H9 (cell line): ENCODE measurements at places on chromosomes 4 and X.

DNA sequence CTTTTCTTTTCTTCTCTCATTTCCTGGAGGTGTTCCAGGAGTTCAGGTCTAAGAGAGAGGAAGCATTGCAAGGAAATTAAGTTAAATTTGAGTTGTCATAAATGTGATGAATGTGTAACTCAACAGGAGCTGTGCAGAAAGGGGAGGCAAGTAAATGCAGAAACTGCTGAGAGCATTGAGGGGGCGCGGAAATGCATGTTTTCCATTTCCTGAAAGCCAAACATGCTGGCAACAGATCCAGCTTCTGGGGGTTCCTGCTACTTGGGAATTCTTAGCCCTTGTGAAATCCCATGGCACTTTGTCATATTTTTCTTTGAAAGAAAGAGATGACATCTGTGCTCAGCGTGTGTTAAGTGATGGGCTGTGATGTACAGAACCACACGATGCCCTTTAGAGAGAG lies 33.8 kb upstream of the NAP1L5 start:
- no peak overlapping the region for H3K27ac ChIP-seq
- DNase-seq: no peak
- no peaks in the 10 kb centered on the region for H3K27me3 ChIP-seq
- no peak overlapping the region for H3K4me3 ChIP-seq
- no peaks in the 10 kb centered on the region for H3K4me1 ChIP-seq

GRCh38 chr4:136706942-136707341 lies 825.4 kb downstream of the PCDH18 start:
- H3K4me3 ChIP-seq: no peak overlapping the region
- no peaks in the 10 kb centered on the region for H3K27me3 ChIP-seq
- DNase-seq: no peak

DNA sequence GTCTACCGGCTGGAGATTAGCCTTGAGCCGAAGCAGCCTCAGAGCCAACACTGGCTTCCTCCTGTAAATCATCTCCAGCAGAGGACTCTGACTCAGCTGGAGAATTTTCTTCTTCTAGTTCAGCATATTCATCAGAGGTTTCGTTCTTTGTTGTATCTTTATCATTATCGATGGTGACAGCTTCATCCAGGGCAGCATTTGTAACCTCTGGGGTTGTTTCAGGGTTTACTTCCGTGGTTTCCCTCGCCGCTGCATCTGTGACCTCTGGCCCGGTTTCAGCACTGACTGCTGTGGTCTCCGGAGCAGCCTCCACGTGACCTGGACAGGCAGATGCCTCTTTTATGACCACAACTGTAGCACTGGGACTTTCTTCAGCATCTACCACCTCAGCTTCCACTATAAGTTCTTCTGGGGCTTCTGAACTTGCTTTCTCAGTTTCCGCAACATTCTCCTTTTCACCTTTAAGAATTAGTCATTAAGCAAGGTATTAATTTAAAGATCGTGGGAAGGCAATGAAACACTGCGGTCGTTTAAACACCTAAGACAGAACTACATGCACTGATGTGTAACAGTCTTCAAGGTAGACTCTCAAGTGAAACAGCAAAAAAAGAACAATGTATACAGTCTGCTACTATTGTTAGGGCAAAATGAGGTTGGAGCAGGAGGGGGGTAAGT lies 13.3 kb downstream of the MGARP start:
- H3K4me3 ChIP-seq: no peak overlapping the region
- no peaks in the 10 kb centered on the region for H3K27me3 ChIP-seq
- H3K27ac ChIP-seq: no peak overlapping the region
- H3K4me1 ChIP-seq: no peaks in the 10 kb centered on the region; the same call in 1 of the 2 replicates
- DNase-seq: peak; percentile 46
- H3K36me3 ChIP-seq: no peaks in the 10 kb centered on the region

- no peak for DNase-seq
- no peak overlapping the region for H3K27ac ChIP-seq
- H3K27me3 ChIP-seq: no peaks in the 10 kb centered on the region
- H3K36me3 ChIP-seq: no peaks in the 10 kb centered on the region
- H3K4me1 ChIP-seq: peaks cover 5% of the 10 kb centered on the region; the same call in 1 of the 2 replicates
- H3K4me3 ChIP-seq: no peak overlapping the region
Measured at GRCh38 chr4:138312536-138312911, 70.4 kb upstream of the SLC7A11 start.

GRCh38 chrX:153537526-153538295 lies 20.3 kb downstream of the ATP2B3 start:
- DNase-seq: no peak
- no peaks in the 10 kb centered on the region for H3K27me3 ChIP-seq
- H3K36me3 ChIP-seq: peaks cover 3% of the 10 kb centered on the region; the same call in 1 of the 2 replicates
- no peak overlapping the region; the same call in 2 of the 3 replicates for H3K4me3 ChIP-seq

- H3K27me3 ChIP-seq: no peaks in the 10 kb centered on the region
- no peak overlapping the region for H3K4me3 ChIP-seq
- peaks cover 41% of the 10 kb centered on the region for H3K36me3 ChIP-seq
Measured at GRCh38 chr4:38023347-38024205, 63.4 kb downstream of the PTTG2 start.

DNA sequence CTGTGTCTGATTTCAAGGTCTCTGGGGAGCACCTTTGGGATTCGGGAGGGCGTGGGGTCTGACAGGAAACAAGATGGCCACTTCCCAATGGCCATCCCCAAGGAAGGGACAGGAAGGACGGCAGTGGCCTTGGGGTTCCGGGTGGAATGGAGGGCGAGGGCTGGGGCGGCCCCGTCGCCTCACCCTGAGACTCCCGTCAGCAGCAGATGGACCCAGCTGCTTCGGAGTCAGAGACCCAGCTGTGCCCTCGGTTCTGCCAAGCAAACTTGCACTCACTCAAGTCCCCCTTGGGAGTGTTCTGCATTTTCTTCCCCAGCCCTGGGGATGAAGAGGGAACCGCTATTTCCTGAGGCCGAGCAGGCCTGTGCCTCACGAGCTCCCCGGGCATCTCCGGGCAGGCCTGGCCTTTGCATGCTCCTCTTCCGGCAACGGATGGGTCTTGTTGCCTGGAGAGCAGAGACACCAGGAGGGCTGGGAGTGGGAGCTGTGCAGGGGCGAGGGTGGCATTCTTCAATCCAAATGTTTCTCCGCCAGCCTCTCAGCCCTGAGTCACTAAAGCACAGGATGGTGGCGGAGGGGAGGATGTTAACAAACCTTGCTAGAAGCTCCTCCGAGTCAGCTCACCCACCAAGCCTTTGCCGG lies 6.8 kb upstream of the DUSP9 start:
- peaks cover 26% of the 10 kb centered on the region for H3K27me3 ChIP-seq
- H3K4me1 ChIP-seq: no peaks in the 10 kb centered on the region; the same call in 1 of the 2 replicates
- H3K27ac ChIP-seq: no peak overlapping the region
- no peak overlapping the region for H3K4me3 ChIP-seq

GRCh38 chrX:150155436-150156035 lies 207.6 kb upstream of the MAMLD1 start:
- no peaks in the 10 kb centered on the region for H3K4me1 ChIP-seq
- H3K27ac ChIP-seq: no peak overlapping the region
- no peak overlapping the region for H3K4me3 ChIP-seq
- no peak for DNase-seq
- no peaks in the 10 kb centered on the region for H3K27me3 ChIP-seq

GRCh38 chr4:103097112-103097511 lies 2.5 kb downstream of the BDH2 start:
- H3K4me3 ChIP-seq: no peak overlapping the region
- H3K27me3 ChIP-seq: no peaks in the 10 kb centered on the region
- no peak for DNase-seq

DNA sequence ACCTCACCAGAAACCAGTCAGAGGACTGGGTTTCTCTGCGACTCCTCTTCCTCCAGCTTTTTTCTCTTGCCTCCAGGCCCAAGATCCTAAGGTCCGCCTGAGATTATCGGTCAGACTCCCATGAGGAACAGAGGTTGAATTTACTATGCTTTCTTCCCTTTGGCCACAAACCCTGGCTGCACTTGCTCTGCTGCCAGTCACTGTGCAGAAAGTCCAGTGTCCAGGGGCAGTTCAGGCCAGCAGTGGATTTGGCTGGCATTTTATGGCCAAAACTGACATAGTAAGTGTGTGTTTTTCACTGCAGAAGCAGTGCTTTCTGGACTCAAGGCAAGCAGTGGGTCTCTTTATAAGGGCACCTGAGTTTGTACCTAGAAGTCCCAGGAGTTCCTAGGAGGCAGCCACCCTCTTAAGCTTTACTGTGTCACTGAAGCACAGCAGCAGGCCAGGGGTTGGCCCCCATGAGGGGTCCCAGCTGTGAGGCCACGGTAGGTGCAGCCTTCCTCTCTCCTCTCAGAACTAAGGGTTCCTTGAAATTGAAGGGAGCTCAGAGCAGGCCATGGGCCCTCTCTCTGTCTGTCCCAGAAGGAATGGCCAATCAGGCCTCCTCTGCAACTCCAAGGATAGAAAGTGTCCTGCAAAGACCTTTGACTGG lies 3.4 kb downstream of the RTL5 start:
- no peak overlapping the region for H3K4me3 ChIP-seq
- peaks cover 3% of the 10 kb centered on the region; the same call in 1 of the 2 replicates for H3K4me1 ChIP-seq
- H3K36me3 ChIP-seq: peaks cover 24% of the 10 kb centered on the region

- H3K4me1 ChIP-seq: no peaks in the 10 kb centered on the region
- H3K27ac ChIP-seq: no peak overlapping the region
- H3K4me3 ChIP-seq: no peak overlapping the region
- no peaks in the 10 kb centered on the region for H3K27me3 ChIP-seq
Measured at GRCh38 chr4:105417624-105418023, 56.2 kb downstream of the PPA2 start.

DNA sequence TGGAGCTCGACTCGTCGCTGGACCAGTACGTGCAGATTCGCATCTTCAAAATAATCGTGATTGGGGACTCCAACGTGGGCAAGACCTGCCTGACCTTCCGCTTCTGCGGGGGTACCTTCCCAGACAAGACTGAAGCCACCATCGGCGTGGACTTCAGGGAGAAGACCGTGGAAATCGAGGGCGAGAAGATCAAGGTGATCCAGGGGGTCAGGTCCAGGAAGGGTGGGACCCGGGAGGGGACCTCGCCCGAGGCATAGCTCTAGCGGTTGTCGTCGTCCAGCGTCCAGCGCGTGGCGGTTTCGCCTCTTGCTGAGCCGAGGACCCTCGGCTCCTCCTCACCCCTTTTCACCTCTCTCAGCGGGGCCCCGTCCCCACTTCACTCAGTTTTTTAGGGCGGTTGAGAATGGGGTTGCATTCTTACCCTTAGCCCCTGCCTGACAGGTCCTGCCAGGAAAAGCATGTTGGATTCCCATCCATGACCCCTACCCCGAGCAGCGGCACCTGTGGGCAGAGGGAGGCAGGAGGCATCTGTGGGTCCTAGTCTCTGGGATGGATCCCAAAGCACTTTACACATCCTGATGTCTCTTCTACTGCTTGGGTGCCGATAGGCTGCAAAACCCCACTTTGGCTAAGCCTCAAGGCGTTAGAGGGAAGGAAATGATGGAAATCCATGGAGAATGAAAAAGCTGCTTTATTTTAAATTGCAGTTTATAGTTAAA lies 524 bp downstream of the RAB33A start:
- H3K27me3 ChIP-seq: peaks cover 3% of the 10 kb centered on the region; the same call in 1 of the 2 replicates
- H3K27ac ChIP-seq: no peak overlapping the region
- no peak for DNase-seq
- H3K36me3 ChIP-seq: no peaks in the 10 kb centered on the region

GRCh38 chrX:17361620-17362019 lies 13.4 kb upstream of the NHS start:
- H3K27me3 ChIP-seq: no peaks in the 10 kb centered on the region
- H3K36me3 ChIP-seq: no peaks in the 10 kb centered on the region
- no peaks in the 10 kb centered on the region for H3K4me1 ChIP-seq

DNA sequence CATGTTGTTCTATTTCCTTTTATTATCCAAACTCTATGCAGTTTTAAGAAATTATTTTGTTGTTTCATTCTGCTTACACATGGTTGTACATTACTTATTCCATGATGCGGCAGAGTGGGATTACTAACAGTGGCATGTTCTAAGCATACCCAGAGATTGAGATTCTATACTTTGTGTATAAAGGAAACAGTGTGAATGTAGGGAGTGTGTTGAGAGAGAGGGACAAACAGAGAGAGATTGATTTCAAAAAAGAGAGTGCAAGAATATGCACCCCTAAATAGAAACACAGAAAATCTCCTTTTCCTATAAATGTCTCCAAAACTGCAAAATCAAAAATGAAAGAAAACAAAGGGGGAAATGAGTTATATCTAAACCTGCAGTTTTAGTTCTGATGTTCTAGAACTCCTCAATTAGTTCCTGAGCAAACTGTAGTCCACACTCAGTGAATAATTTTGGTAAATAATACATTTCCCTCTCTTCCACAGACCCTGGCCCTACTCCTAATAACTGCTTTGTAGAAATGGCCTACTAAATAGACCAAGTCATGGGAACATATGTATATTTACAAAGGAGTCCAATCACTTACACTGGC lies 31.0 kb downstream of the SLC9B1 start:
- peaks cover 10% of the 10 kb centered on the region; the same call in 1 of the 2 replicates for H3K36me3 ChIP-seq
- no peak for DNase-seq
- H3K4me1 ChIP-seq: no peaks in the 10 kb centered on the region
- H3K27me3 ChIP-seq: no peaks in the 10 kb centered on the region

GRCh38 chr4:80221161-80221560 lies 23.9 kb downstream of the PRDM8 start:
- no peak overlapping the region for H3K27ac ChIP-seq
- H3K27me3 ChIP-seq: no peaks in the 10 kb centered on the region
- DNase-seq: no peak
- no peaks in the 10 kb centered on the region for H3K36me3 ChIP-seq
- no peaks in the 10 kb centered on the region for H3K4me1 ChIP-seq
- no peak overlapping the region for H3K4me3 ChIP-seq

GRCh38 chr4:67106861-67107460 lies 438.3 kb downstream of the CENPC start:
- no peaks in the 10 kb centered on the region for H3K36me3 ChIP-seq
- DNase-seq: no peak
- H3K4me1 ChIP-seq: no peaks in the 10 kb centered on the region
- H3K27ac ChIP-seq: no peak overlapping the region

- H3K4me3 ChIP-seq: no peak overlapping the region
- H3K27ac ChIP-seq: no peak overlapping the region
- H3K36me3 ChIP-seq: 0 out of 3 replicates have a peak, but pooled peaks cover 1% of the 10 kb centered on the region
Measured at GRCh38 chr4:59608466-59608865, 1591.7 kb upstream of the ADGRL3 start.

- no peak overlapping the region for H3K27ac ChIP-seq
- H3K27me3 ChIP-seq: peaks cover 16% of the 10 kb centered on the region
- H3K4me3 ChIP-seq: no peak overlapping the region; the same call in 2 of the 3 replicates
Measured at GRCh38 chr4:56649445-56650261, 31.4 kb downstream of the HOPX start.

- H3K36me3 ChIP-seq: peaks cover 6% of the 10 kb centered on the region; the same call in 1 of the 2 replicates
- peaks cover 25% of the 10 kb centered on the region for H3K4me1 ChIP-seq
- peak overlapping the region; percentile 39 for H3K27ac ChIP-seq
- H3K27me3 ChIP-seq: no peaks in the 10 kb centered on the region
- peak; percentile 90 for DNase-seq
- H3K4me3 ChIP-seq: peak overlapping the region; percentile 18; the same call in 2 of the 3 replicates
Measured at GRCh38 chr4:145909281-145909715, 29.3 kb downstream of the ZNF827 start.

- DNase-seq: no peak
- no peaks in the 10 kb centered on the region for H3K27me3 ChIP-seq
- no peaks in the 10 kb centered on the region for H3K4me1 ChIP-seq
Measured at GRCh38 chrX:115427861-115428410, 133.0 kb upstream of the PLS3 start.

DNA sequence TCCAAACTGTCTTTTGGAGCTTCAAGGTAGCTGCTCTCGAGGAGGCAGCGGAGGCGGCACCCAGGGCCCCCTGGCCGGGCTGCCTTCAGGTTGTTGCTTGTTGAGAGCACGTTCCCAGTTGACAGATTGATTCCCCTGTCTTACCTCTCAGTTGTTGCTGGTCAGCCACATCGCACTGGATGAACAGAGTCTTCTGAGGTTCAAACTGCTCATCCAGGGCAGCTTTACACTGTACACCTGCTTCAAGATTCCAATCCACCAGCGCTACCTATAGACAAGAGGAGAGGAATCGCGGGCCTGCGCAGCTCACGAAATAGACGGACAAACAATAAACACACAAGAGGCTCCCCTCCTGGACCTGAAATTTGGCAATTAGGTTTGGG lies 497 bp downstream of the HPGD start:
- H3K4me1 ChIP-seq: no peaks in the 10 kb centered on the region
- H3K27me3 ChIP-seq: peaks cover 8% of the 10 kb centered on the region; the same call in 1 of the 2 replicates
- H3K36me3 ChIP-seq: no peaks in the 10 kb centered on the region
- H3K27ac ChIP-seq: no peak overlapping the region
